Ecto neural progenitor cell (in vitro differentiated cells): ENCODE measurements at places on chromosomes 1 and 21.

DNA sequence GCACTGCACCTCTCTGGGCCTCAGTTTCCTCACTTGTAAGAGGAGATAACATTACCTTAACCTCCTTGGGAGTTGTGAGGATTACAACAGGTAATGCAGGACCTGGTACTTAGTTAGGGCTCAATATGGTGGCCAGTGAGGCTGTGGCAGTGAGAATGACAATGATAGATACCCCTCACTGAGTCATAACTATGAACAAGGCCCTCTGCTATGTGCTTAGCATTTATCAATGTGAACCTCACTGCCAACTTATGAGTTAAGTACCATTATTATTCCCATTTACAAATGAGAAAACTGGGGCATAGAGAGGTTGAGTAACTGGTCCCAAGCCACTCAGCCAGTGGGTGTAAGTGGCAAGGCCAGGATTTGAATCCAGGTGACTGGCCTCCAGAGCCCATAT is 64.4 kb downstream of the HMGB4 start:
- DNase-seq, result no peak

- DNase-seq, result no peak
Observed at GRCh38 chr21:30747159-30747558, at the start of gene KRTAP21-2. Gene KRTAP21-2 (minus strand): TSS chr21:30747259. CDS start chr21:30747202, 57 bp downstream.

DNA sequence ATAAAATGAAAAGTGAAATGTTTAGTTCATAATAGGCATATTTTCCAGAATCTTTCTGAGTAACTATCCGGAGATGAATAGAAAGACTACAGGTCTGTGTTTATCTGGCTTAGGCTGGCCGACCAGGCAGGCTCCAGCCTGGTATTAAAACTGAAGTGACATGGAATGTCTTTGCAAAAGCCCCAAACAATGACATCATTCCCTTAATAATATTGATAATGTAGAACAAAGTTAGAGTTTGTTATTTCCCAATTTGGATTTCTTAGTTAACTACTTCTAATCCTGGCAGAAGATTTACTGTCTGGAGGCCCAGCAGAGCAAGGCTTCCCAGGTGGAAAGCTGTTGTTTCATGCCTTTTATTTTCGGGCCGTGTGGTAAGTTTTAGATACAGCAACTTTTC is 207.7 kb downstream of the GREM2 start:
- no peak for DNase-seq

GRCh38 chr1:51928896-51929295 is 50.4 kb upstream of the NRDC start:
- no peak for DNase-seq

DNA sequence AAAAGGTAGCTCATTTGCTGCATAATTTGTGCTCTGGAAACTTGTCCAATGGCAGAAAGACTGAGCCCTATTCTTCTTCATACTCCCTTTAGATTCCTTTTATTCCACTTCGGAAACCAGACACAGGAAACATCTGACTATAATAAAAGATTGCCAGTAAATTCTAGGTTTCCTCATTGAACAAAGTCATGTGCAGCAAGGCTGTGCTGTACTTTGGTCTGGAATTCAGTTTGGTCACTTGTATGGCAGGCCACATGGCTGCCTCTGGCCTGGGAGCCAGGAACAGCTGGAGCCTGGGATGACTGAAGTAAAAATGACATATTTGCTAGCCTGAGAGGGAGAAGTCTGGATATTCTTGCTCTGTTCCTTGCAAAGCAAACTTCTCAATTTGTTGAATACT is 79.6 kb downstream of the ST3GAL3 start:
- DNase-seq, result no peak

DNA sequence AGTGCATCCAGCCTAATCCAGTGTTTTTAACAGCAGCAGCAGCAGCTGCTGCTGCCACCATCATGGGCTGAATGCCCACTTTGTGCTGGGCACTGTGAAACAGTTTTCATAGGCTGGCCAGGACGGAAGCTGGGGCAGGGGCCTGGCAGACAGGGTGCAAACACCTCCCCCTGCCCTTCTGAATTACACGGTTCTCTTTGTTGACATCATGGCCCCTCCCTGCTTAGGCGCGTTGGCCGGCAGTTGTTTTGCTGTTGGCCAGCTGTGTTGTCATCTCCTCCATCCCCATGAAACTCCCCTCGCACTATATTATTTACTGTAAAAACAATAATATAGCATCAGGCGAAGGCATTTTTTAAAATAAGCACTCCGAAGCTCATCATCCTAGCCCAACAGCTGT is 33.1 kb downstream of the PTPRU start:
- DNase-seq, result no peak

DNA sequence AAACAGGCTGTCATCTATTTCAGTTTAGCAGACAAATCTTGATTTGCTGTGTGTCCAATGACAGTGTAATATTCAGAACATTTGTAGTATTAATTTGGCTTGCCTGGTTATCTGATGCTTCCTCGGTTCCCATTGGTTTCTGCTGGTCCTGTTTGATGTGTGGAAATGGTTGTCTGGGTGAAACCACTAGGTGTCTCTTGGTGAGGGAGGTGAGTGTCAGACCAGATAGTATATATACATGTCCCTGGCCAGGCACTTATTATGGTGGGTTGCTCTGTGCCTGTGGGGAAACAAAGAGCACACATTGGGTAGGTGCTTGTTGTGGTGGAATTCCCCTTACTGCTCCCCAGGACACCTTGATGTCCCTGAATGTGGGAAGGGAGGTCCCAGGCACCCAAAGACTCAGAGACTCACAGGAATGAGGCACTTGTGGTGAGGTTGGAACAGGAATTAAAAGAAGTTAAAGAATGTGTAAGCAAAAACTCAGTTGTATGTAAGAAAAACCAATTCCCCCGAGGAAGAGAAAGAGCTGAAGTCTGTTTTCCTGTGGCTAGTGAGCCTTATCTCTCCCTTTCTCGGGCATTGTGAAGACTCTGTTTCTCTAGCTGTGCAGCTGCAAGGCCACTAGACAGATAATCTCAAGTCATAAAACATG is 1519.1 kb downstream of the BRINP3 start:
- no peak for DNase-seq

GRCh38 chr1:7513081-7513480 is 258.0 kb upstream of the VAMP3 start:
- DNase-seq, result no peak

GRCh38 chr1:203677771-203678170 is 51.1 kb downstream of the ATP2B4 start:
- DNase-seq, result no peak

DNA sequence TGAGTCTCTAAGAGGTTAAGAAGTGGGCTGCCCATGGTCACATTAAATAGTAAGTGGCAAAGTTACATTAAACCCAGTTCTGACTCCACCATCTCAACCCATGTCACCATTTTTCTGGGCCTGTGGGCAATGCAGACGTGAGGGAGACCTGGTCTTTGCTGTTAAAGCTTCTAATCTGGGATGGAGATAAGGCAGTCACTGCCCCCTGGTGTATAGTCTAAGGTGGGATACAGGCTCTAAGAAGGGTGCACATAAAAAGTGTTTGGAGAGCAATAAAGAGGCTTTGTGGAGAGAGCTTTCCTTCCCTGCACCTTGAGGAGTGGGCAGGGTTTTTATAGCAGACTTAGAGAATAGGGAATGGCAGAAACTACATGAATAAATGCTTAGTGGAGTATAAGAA is 141.3 kb downstream of the ROR1 start:
- DNase-seq, result no peak

- no peak for DNase-seq
Observed at GRCh38 chr1:28197682-28198415, 21.4 kb upstream of the PTAFR start.

- DNase-seq, result no peak
Observed at GRCh38 chr1:106619080-106619826, 437.2 kb upstream of the PRMT6 start.

DNA sequence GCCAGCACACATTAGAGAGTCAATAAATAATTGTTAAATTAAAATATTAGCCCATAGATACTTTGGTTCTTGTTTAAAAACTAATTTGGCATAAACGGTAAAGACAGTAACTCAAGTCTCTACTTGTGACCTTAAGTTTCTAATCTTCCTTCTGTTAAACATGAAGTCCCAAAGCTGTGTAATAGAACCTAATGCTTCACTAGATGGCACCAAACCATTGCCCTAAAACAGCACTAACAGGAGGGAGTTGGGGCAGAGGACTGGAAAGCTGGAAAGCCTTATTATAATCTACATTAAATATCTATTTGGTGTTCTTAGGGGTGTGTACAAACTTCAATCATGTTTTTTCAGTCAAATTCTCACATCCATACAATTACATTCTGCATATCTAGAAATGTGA is 176.7 kb downstream of the OLFM3 start:
- DNase-seq, result no peak

- no peak for DNase-seq
Observed at GRCh38 chr1:930633-931138, 7.0 kb downstream of the SAMD11 start.

DNA sequence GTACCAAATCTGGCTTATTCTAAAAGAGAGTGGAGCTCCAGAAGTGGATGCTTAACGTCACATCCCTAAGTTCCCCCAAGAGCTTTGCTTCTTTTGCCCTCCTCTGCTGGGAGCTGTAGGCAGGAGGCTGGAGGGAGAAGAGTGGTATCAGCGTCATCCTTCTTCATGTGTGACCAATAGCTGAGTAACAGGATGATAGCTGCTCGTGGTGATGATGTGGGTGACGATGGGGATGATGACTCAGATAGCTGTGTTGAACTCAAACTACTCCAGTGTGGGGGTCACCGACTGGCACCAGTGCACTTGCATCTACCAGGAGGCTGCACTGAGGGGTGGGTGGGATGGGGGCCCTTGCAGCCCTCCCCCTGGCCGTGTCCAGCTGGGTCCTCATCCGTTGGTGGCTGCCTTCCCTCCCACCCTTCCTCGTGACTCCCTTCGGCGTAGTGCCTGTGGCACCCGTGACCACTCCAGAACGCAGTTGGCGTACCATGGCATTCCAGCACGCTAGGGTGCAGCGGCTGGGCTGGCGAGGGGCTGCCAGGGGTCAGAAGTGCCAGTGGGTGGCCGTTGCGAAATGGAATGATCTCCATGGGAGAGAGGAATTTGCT is 1.1 kb downstream of the IGFN1 start:
- no peak for DNase-seq

DNA sequence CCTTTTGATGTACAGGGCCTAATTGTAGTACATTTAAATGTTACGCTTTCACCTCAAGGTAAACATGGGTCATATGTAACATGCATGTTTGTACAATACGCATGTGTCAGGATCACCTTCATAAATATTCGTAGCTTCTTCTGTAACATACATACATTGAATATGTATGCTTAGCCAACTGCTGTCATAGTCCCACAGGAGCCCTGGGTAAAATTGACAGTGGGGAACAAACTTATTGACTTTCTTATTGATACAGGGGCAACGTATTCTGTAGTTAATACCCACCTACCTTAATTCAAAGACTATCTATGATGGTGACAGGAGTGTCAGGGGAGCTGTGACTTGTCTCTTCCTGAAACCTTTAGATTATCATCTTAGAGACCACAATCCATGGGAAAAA is 3.7 kb upstream of the REN start:
- no peak for DNase-seq

- no peak for DNase-seq
Observed at GRCh38 chr1:173190101-173190936, 16.8 kb downstream of the TNFSF4 start.

- DNase-seq, result no peak
Observed at GRCh38 chr1:167373986-167374385, 144.3 kb downstream of the CD247 start.

- no peak for DNase-seq
Observed at GRCh38 chr21:34270411-34270810, 93.4 kb upstream of the KCNE2 start.

- DNase-seq, result peak; percentile 56
Observed at GRCh38 chr1:41353744-41354143, 7.5 kb upstream of the FOXO6 start.

DNA sequence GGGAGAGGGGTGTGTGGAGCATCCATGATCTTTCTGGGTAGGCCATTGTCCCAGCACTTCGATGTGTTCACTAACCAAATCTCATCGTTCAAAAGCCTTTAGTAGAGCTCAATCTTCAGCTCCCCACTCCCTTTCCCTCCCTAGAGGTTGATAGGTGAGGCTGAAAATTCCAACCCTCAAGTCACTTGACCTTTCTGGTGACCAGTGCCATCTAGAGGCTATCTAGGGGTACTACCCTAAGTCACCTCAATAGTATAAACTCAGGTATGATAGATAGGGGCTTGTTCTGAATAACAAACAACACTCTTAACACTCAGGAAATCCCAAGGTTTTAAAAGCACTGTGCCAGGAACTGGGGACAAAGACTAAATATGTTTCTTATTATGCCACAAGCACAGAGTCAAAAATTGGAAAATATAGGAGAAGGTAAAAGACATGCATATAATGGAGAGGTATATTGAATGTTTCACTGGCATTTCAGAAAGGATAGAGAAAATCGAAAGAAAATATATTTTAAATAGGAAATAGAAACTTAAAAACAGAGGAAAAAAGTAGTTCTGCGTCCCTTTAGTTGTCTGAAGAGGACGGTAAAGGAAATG is 42.9 kb upstream of the CD53 start:
- no peak for DNase-seq

GRCh38 chr1:108046026-108046425 is 81.0 kb upstream of the VAV3 start:
- no peak for DNase-seq

- DNase-seq, result no peak
Observed at GRCh38 chr1:119279456-119280381, 88.9 kb upstream of the HAO2 start.
